ENCODE measurements at places on chromosomes 7 and 10.

GRCh38 chr10:119246862-119247549, 39.6 kb downstream of the GRK5 start:
- no peak for DNase-seq

- DNase-seq: no peak
Measured at GRCh38 chr10:72328045-72328828, 26.5 kb downstream of the DNAJB12 start.

DNA sequence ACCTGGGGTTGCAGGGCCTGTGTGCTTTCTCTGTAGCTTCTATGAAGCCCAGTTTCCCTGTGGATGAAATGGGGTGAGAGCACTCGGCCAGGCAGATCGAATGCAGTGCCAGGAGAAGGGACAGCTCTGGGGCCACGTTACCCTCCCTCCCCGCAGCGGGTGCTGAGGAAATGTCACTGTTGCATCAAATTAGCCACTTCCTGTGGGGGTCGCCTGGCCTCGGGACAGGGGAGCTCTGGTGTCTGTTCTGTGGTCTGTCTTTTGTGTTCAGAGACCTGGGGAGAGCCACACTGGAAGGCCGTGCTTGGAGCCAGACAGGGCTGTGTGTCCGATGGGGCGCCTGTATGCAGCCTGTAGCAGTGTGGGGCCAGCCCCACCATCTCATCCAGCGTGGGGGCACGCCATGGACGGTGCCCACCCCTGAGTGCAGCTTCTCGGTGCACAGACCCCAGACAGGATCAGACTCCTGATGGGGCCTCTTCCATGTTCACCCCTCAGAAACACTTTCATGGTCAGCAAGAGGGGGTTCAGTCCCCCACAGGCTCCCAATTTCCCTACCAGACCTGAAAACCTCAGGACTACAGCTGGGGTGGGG, 13.6 kb downstream of the TTYH3 start:
- peak; percentile 77 for DNase-seq

- DNase-seq: no peak
Measured at GRCh38 chr10:85864173-85864549, 502.4 kb downstream of the GRID1 start.

- no peak for DNase-seq
Measured at GRCh38 chr7:69457595-69458504, 140.4 kb upstream of the AUTS2 start.

GRCh38 chr10:109019001-109019424, 904.3 kb downstream of the XPNPEP1 start:
- DNase-seq: no peak

DNA sequence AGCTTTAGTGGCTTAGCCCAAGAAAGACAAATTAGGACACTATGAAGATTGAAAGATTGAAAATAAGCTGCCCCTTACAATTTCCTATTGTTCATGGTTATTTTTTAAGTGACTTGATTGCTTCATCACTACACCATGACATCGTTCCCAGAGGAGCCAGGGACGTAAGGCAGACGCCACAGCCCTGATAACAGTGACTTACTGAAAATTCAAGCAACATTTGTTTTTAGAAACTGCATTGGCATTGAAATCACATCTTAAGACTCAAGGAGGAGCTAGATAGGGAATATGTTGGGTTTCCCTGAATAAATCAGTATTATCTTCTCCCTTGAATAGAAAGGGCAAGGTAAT, 38.7 kb upstream of the ANK3 start:
- no peak for DNase-seq

DNA sequence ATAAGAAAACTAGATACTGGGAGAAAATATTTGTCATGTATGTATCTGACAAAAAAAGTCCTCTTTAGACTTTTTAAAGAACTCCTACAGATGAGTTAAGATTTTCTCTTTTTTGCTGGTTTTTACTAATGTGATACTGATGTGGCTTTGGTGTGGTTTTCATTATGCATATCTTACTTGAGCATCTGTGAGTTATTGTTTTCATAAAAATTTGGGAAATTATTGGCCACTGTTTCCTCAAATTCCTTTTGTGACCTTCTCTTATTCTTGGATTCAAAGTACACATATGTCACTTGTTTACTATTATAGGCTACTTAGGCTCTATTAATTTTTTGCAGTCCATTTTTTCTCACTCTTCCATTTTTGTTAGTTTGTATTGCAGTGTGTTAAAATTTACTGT, 89.0 kb downstream of the PPP1R9A start:
- no peak for DNase-seq

DNA sequence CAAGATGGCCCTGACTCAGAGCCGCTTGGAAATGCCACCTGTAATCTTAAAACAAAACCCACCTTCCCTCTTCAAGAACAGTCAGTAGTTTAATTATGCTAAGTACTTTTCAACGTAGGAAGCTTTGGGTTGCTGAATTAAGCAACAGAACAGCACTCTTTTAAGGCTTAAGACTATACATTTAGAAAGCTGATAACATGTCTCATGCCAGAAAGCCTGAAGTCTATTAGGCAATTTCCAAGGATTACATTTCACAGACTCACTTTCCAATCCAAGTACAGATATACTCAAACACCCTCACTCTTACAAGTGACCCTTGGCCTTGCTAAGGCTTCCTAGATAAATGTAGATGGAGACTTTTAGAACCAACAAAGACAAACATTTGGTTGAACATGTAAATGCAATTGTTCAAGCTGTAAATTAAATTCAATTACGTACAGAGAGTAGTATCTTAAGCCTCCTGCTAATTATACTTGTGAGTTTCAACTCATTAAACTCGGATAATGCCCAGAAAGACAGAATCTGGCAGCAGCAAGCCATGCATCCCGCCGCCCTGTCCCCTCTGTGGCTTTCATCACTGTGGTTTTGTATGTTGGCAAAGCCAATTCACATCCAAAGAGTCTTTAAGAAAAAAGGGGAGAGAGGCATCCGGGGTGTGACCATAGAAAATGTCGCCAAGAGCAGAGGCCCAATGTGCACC, 283.1 kb upstream of the NRP1 start:
- no peak for DNase-seq

DNA sequence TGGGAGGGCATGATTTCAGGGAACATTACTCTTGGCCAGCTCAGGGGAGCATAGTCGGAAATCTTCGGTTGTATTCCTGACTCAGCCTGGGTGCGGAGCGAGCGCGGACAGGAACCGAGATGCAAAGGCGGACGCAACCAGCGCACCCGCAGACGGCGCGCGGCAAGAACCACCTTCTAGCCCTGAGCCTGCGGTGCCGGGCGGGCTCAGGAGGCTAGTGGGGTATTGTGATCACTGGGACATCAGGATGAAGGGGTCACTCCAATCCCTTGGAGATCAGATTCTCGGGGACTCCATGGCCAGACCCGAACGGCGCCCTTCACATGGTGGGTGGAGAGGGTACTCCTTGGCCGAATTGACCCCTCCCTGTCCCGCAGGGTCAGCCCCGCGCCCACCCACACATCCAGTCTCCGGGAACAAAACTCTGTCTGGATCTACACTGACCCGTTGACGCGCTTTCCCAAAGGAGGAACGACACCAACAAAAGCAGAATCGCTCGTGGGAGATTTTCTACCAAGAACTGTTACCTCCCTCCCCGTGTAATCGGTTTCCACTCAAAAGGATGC, 730.5 kb downstream of the ZWINT start:
- DNase-seq: no peak

DNA sequence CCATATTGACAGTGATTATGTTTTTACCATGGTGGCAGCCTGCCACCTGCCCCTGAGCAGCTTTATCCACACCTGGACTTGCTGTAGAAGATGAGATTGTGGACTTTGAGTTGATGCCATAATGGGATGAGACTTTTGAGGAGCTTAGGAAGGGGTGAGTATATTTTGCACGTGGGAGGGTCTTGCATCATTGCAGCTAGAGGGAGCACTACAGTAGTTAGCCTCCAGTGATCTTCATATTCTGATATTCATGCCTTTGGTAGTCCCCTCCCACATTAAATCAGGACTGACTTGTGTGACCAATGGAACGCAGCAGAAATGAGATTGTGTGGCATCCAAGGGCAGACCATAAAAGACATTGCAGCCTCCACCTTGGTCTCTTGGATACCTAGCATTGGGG, 18.2 kb upstream of the COL13A1 start:
- DNase-seq: no peak

DNA sequence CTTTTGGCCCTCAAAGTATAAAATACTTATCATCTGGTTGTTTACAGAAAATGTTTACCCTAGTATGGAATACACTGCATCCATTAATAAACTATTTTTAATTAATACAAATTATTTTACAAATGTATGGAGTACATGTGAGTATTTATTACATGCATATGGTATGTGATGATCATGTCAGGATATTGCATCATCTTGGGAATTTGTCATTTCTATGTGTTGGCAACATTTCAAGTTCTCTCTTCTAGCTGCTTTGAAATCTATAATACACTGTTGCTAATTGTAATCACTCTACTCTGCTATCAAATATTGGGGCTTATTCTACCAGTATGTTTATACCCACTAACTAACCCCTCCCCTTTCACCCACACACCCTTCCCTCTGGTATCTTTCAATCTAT, 103.9 kb upstream of the THSD7A start:
- no peak for DNase-seq

- DNase-seq: no peak
Measured at GRCh38 chr10:44971935-44972757, 6.5 kb downstream of the DEPP1 start.

GRCh38 chr7:22447008-22447407, 53.0 kb downstream of the STEAP1B start:
- DNase-seq: no peak

DNA sequence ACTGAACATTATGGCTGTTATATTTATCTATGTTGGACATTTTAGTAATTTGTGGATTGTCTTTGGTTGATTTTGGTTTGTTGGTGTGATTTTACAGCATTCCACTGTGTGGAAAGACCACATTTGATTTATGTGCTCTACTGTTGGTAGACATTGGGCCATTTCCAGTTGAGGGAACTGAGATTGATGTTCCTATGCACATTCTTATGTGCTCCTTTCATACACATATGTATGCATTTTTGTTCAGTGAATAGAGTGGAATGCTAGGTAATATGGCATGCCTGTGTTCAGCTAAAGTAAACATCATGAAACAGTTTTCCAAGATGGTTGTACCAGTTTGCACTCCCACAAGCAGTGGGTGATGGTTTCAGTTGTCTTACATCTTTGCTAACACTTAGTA, 15.1 kb downstream of the CACNB2 start:
- DNase-seq: no peak

DNA sequence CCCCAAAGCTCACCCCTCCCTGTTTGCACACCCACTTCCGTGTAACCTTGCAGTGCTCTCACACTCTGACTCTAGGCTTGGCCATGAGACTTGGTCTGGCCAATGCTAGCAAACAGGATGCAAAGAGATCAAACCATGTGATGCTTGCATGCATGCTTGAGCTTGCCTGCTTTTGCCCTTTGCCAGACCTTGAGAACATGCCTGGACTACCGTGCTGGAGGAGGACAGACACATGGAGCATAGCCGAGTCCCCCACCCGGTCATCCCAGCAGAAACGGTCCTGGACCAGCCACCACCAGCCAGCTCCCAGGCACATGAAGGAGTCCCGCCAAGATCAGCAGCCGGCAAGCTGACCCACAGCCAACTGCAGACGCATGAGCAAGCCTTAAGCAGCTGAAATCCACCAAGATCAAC, 23.4 kb downstream of the PYROXD2 start:
- no peak for DNase-seq

DNA sequence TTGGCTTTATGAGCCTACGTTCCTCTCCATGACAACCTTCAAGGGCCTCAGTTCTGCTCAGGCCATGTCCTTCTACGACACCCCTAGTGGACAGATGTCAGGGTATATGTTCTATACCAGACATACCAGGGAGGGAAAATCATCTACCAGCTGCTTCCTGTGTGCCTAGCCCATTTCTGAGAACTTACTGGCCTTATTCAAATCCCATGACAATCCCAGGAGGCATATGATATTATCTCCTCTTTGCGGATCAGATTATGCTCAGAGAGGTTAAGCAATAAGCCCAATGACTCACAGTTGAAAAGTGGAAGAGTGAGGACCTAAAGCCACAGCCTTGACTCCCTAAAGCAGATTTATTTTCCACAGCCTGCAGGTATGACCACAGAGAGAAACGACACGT, 139.3 kb downstream of the GLI3 start:
- DNase-seq: no peak

Measured in GM06990 (cell line).